ENCODE measurements at places on chromosomes 16 and 17.

- DNase-seq, result no peak
Observed at GRCh38 chr17:33564146-33564545, 271.1 kb upstream of the ASIC2 start.

GRCh38 chr16:76376988-76377387 lies 99.8 kb downstream of the CNTNAP4 start:
- no peak for DNase-seq

DNA sequence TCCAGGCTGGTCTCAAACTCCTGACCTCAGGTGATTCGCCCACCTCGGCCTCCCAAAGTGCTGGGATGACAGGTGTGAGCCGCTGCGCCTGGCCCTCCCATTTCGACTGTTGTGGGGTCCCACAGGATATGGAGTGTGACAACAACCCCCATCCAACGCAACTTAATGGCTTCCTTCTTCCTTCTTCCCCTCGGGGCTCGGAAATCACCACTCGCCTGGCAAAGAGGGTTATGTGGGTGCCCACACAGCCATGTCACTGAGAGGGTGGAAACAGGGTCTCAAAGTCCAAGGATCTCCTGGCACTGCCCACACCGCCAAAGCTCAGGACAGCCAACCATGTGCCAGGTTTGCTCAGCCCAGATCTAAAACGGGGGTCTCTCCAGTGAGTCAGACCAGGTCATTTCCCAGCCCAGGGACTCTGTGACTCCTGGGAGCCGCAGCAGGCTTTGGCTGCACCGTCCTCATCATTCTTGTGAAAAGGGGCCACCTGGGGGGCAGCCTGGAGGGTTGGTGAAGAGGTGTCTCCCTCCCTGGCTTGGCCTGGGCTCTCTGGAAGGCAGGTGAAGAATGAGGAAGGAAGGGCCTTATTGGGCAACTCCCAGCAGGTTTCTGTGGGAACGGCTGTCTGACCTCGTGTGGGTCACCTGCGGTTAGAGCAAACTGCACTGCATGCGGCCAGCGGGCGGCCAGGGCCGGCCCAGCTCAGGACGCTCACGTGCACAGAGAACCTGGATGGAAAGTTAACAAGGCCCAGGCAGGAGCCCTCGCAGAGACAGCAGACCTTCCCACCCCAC lies 25.3 kb upstream of the LITAF start:
- DNase-seq, result no peak

- peak; percentile 58 for DNase-seq
Observed at GRCh38 chr17:45284176-45285140, 22.6 kb upstream of the SPATA32 start.

DNA sequence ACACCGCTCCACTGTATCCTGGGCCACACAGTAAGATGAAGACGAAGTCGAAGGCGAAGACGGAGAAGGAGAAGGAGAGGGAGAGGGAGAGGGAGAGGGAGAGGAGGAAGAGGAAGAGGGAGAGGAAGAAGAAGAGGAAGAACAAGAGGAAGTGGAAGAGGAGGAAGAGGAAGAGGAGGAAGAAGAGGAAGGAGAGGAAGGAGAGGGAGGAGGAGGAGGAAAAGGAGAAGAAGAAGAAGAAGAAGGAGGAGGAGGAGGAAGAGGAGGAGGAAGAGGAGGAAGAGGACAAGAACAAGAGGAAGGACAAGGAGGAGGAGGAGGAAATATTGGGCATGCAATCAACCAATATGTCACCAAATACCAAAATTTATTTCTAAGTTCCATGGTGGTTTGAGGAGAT lies 149.5 kb upstream of the ERCC4 start:
- DNase-seq, result no peak

DNA sequence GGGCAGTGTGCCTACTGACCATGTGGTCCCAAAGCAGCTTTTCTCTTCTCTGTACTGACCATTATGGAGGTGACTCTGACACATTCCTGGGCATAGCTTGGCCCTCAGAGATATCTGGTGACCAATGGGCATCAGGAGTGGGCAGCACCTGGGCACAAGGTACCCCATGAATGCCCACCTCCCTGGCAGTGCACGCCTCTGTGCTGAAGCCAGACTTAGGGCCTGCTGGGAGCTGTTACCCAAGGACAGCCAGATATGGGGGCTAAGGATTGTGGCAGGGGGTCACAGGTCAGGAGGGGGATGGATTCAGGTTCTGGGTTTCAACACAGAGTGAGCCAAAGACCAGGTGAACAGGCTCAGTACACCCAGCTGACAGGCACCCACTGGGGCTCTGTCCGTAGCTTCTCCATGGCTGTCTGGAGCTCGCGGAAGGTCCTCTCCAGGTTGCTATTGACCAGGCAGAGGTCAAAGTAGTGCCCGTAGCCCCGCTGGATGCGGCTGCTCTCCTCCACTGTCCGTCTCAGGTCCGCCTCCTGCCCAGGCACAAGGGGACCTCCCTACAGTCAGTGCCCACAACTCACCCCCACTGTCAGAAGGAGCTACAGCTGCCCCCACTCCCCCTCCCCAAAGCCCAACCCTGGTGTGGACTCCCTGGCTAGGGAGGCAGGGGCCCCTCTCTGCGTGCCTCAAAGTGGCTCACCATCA lies 29.7 kb downstream of the MPP2 start:
- no peak for DNase-seq

GRCh38 chr16:47110939-47111338 lies 32.8 kb downstream of the NETO2 start:
- no peak for DNase-seq

GRCh38 chr17:7922845-7923628 lies 6.6 kb downstream of the KCNAB3 start:
- peak; percentile 79 for DNase-seq

GRCh38 chr17:2239170-2239551 lies 64.4 kb downstream of the SMG6 start:
- DNase-seq, result no peak

- no peak for DNase-seq
Observed at GRCh38 chr16:57500578-57501111, 14.4 kb upstream of the DOK4 start.

- DNase-seq, result peak; percentile 82
Observed at GRCh38 chr17:74853669-74854068, 6.0 kb downstream of the GRIN2C start.

GRCh38 chr16:11605891-11606290 lies 19.2 kb upstream of the LITAF start:
- no peak for DNase-seq

GRCh38 chr16:64416216-64417005 lies 705.5 kb downstream of the CDH11 start:
- no peak for DNase-seq

GRCh38 chr16:11188801-11189740 lies 66.9 kb downstream of the SOCS1 start:
- DNase-seq, result peak; percentile 75

DNA sequence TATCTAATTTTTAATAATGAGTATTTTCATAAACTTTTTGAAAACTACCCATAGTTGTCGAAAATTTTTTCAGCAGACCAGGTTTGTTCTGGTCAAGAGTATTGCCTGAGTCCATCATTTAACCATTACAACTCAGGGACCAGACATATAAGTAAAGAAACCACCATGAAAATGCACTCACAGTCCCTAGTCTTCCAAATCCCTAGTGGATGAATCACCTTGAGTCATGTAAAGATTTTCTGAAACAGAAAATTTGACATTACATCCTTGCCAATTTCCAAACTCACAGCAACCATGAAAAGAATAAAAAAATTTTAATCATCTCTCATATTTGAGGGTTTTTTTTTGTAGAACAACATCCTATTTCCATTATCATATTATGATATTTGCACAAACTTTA lies 1337.5 kb upstream of the CDH8 start:
- no peak for DNase-seq

DNA sequence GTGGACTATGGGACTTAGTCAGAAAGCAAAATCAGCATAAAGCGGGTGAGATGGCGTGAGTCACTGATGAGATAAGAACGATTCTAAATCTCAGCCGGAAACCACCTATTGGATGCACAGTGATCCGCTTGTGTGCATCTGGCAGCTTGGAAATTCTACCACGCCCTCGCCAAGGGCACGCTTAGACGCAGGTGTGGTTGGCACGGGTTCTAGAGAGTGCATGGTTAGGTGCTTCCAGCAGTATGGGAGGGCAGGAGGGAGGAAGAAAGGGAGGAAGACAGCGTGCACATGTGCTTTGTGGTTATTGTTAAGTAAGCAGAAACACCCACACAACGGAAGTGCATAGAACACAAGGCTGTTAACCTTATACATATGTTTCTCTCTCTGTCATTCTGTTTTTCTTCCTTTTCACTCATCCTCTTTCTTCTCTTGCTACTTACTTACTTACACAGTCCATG lies 374.0 kb upstream of the ASIC2 start:
- DNase-seq, result no peak

GRCh38 chr16:56206951-56207350 lies 15.7 kb downstream of the GNAO1 start:
- no peak for DNase-seq

GRCh38 chr16:82150549-82150948 lies 19.5 kb downstream of the MPHOSPH6 start:
- no peak for DNase-seq

DNA sequence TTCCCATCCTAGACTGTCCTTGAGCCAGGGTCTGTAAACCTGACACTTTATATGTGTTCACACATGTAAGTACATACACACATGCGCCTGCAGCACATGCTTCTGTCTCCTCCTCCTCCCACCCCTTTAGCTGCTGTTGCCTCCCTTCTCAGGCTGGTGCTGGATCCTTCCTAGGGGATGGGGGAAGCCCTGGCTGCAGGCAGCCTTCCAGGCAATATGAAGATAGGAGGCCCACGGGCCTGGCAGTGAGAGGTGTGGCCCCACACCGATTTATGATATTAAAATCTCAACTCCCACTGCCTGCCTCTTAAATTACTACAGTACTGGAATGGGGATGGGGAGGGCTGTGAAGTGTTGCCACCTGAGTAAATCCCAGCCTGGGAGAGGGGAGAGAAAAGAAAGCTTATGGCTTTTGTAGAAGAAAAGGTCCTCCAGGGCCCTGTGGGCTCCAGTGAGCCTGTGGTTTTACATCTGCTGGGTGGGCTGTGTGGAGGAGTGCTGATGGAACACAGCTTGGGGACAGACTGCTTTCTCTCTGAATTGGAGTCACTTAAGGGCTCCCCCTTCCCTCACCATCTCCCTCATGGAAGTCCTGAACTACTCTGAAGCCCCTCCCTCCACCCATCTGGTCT lies 990 bp upstream of the WNK4 start:
- DNase-seq, result no peak

All from G401 (cell line).